Small intestine (tissue), 16 donors: ENCODE measurements at places on chromosomes 6 and 20.

GRCh38 chr6:145733207-145733606 lies 2.1 kb downstream of the EPM2A start:
- H3K4me1 ChIP-seq: no peaks in the 10 kb centered on the region
- H3K4me3 ChIP-seq: no peak overlapping the region
- H3K27ac ChIP-seq: no peak overlapping the region
- H3K36me3 ChIP-seq: no peaks in the 10 kb centered on the region
- no peaks in the 10 kb centered on the region for H3K27me3 ChIP-seq
- no peak for DNase-seq

DNA sequence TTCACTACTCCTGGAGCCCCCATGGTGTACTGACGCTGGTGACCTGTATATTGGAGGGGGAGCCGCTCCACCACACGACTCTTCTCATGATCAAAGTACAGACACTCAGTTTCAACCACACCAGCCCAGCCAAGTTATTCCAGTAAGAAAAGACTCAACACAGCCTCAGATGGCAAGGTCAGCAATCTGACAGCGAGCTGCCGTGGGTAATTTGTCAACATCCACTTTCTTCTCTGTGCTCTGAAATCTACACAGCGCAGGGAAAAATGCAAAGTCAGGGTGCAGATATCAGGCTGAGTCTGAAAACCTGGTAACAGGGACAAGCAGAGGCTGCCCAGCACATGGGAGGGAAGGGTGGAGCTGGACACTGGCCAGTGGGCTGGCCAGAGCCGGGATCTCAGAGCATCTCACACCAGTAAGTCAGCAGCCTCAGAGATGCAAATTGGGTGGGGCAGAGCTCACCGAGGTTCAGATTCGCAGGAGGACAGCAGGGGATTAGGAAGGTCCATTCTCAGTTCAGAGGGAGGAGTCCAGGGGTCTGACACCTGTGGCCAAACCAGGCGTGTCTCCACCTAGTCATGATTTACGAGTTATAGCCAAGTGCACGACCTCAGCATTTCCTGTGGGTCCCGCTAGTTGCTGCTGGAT lies 44.5 kb upstream of the RPS6KA2 start:
- H3K4me3 ChIP-seq: no peak overlapping the region
- H3K27ac ChIP-seq: no peak overlapping the region
- H3K27me3 ChIP-seq: peaks cover 14% of the 10 kb centered on the region
- H3K36me3 ChIP-seq: no peaks in the 10 kb centered on the region
- H3K4me1 ChIP-seq: no peaks in the 10 kb centered on the region

GRCh38 chr6:157139054-157139708 lies 184.1 kb downstream of the TMEM242 start:
- no peak overlapping the region for H3K4me3 ChIP-seq
- H3K27me3 ChIP-seq: no peaks in the 10 kb centered on the region
- H3K36me3 ChIP-seq: peaks cover 9% of the 10 kb centered on the region
- no peak for DNase-seq
- H3K4me1 ChIP-seq: peaks cover 4% of the 10 kb centered on the region

DNA sequence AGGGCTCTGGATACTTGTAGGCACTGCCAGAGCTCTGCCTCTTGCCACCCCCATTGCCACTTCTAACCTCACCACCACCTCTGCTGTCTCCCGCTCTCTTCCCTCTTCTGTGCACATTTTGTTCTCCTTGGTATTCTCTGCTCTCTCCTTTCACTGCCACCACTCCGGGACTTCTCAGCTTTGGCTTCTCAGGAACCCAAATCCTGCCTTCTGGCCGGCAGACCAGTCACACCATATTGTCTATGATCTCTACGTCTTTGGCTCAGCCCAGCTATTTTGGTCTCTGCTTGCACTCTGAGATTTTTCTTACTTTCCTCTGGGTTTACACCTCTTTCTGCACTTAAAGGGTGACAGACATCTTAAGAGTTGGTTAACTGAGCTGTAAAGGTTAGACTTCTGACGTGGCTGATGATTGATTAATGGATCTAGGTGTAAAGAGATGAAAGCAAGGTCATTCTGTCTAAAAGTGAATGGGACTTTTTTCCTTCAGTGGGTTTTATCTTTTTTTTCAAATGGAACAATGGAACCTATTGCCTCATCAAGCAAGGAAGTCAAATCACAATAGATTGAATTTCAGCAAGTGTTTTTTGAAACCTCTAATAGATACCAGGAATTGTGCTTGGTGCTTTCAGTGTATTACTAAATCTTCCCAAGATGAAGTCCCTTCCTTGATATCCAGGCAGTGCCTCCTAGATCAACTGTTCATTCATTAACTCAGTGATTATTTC lies 13.8 kb downstream of the MMP24 start:
- DNase-seq: no peak
- no peaks in the 10 kb centered on the region for H3K27me3 ChIP-seq
- no peak overlapping the region for H3K27ac ChIP-seq
- H3K4me1 ChIP-seq: no peaks in the 10 kb centered on the region
- no peak overlapping the region for H3K4me3 ChIP-seq
- H3K36me3 ChIP-seq: no peaks in the 10 kb centered on the region

DNA sequence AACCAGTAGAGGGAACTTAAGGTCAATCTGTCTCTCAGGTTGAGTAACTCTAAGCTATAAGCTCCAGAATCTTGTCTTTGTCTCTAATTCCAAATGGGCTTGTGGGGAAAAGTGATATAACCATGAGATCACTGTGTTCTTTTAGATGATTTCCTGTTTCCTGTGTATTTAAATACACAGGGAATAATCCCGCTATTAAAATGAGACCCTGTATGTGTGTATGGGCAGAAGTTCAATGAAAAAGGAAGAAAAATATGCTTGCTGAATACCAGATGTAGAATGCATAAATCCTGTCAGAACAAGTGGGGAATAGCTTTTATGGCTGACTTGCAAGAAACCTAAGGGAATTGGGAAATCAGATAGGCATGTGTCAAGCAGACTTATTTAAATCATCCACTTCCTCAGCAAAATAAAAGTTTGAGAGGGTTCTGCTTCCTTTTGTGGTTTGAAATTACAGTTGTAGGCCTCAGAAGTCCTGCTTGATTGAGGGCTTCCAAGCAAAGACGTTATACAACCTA lies 164.7 kb upstream of the PDE7B start:
- H3K36me3 ChIP-seq: no peaks in the 10 kb centered on the region
- no peak for DNase-seq
- no peak overlapping the region for H3K4me3 ChIP-seq
- no peaks in the 10 kb centered on the region for H3K4me1 ChIP-seq
- no peaks in the 10 kb centered on the region for H3K27me3 ChIP-seq

DNA sequence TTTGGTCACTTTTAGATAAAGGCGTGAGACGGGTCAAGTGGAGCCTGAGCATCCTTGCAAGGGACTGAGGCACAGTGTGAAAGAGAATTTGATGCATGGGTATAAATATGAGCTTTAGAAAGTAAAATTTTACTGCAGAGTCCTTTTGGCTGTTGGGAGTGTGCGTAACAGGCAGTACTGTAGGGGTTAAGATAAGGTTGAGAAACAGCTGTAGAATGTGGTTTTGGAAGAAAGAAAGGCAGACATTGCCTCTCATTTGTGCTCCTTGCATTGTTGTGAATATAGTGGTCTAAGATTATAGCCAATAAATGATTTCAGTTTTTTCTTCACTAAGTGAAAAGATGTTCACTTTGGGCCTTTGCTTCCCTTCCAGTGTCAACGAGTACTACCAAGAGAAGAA lies 73.0 kb downstream of the RREB1 start:
- H3K27me3 ChIP-seq: no peaks in the 10 kb centered on the region
- H3K4me1 ChIP-seq: no peaks in the 10 kb centered on the region
- no peak overlapping the region for H3K4me3 ChIP-seq
- no peak for DNase-seq

- no peak overlapping the region for H3K4me3 ChIP-seq
- H3K36me3 ChIP-seq: no peaks in the 10 kb centered on the region
- no peak for DNase-seq
- H3K27ac ChIP-seq: no peak overlapping the region
- no peaks in the 10 kb centered on the region for H3K4me1 ChIP-seq
These were observed 109.0 kb downstream of the PRKN start for GRCh38 chr6:162618448-162619002.

DNA sequence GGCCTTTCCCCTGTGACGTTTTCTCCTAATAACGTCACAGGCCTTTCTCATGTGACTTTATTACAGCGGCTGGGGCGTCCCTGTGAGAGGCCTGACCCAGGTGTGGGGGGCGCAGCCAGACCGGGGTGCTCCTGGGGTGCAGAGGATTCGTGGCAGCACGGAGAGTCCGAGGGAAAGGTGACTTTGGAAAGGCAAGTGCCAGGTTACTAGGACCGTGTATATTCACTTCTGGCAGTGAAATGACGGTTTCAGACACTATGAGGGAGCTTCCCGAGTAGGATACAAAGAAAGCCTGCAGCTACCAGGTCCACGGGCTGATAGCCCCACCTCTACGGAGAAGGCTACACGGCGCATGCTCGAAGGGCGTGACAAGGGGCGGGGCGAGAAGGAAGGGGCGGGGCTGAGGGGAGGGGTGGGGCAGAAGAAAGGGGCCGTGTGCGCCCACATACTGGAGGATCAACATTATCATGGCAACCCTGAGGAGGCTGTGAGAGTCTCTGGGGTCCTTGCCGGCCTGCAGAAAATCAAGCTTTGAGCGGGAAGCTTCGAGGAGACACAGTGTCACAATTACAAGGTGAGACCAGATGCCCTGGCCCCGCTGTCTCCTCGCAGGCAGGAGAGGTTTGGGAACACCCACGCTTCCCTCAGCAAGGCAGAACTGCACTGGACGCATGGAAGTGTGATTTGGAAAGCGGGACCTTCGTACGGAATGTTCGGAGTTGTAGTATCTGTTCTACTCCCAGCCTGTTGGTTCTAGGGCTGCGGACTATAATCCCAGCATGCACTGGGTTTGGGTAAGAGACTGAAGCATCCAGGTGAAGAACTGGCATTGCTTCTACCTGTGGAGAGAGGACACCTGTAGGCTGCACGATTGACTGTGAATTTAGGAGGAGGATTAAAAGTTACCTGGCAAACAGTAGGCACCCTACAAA lies 54.4 kb upstream of the ZNF337 start:
- H3K4me1 ChIP-seq: no peaks in the 10 kb centered on the region
- no peaks in the 10 kb centered on the region for H3K36me3 ChIP-seq
- DNase-seq: peak; percentile 78

DNA sequence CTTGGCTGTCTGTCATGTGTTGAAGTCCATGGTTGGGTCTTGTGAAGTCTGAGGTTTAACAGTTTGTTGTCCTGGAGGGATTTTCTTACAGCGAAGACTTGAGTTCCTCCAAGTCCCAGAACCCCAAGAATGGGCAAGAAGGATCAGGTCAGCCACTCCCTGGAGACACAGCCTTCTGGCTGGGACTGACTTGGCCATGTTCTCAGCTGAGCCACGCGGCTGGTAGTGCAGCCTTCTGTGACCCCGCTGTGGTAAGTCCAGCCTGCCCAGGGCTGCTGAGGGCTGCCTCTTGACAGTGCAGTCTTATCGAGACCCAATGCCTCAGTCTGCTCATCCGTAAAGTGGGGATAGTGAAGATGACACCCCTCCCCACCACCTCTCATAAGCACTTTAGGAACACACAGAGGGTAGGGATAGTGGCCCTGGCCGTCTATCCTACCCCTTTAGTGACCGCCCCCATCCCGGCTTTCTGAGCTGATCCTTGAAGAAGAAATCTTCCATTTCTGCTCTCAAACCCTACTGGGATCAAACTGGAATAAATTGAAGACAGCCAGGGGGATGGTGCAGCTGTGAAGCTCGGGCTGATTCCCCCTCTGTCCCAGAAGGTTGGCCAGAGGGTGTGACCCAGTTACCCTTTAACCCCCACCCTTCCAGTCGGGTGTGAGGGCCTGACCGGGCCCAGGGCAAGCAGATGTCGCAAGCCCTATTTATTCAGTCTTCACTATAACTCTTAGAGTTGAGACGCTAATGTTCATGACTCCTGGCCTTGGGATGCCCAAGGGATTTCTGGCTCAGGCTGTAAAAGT lies 43.5 kb downstream of the SIRPA start:
- peaks cover 29% of the 10 kb centered on the region for H3K36me3 ChIP-seq
- no peak overlapping the region for H3K27ac ChIP-seq
- peaks cover 2% of the 10 kb centered on the region for H3K4me1 ChIP-seq
- no peaks in the 10 kb centered on the region for H3K27me3 ChIP-seq
- H3K4me3 ChIP-seq: no peak overlapping the region
- DNase-seq: no peak

DNA sequence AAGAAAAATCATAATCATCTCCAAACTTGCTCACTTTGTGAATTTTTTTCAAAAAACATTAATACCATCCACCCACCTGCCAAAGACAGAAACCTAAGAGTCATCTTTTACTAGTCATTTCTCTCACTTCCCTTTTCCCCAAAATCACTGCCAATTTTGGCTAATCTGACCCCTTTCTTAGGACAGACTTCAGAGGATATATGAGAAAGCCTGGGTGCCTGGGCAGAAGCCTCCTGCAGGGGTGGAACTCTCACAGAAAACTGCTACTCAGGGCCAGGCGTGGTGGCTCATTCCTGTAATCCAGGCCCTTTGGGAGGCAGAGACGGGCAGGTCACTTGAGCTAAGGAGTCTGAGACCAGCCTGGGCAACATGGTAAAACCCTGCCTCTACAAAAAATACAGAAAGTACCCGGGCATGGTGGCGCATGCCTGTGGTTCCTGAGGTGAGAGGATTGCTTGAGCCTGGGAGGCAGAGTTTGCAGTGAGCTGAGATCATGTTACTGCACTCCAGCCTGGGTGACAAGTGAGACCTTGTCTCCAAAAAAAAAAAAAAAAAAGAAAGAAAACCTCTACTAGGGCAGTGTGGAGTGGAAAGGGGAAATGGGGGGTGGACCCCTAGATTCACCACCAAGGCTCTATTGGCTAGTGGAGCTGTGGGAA lies 3.8 kb downstream of the DEK start:
- H3K4me3 ChIP-seq: no peak overlapping the region
- no peak for DNase-seq
- no peak overlapping the region for H3K27ac ChIP-seq
- peaks cover 19% of the 10 kb centered on the region for H3K36me3 ChIP-seq

GRCh38 chr6:153842491-153842890 lies 196.5 kb upstream of the OPRM1 start:
- H3K36me3 ChIP-seq: no peaks in the 10 kb centered on the region
- H3K27me3 ChIP-seq: no peaks in the 10 kb centered on the region
- no peaks in the 10 kb centered on the region for H3K4me1 ChIP-seq
- no peak for DNase-seq
- no peak overlapping the region for H3K27ac ChIP-seq

DNA sequence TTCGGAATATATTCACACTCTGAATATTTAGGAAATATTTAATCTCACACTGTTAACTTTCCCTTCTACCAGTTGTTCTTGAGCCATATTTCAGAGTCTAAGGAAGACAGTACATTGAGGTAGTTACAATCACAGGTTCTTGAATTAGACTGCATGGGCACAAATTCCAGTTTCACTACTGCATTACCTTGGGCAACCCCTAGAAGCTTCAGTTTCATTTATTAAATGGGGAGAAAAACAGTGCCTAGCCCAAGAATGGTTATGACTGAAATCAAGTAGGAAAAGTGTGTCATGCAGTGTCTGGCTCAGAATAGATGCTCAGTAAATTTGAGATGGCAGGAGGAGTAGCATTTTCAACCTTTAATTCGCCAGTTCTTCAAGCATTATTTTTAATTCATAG lies 124.5 kb upstream of the SAMD5 start:
- no peak overlapping the region for H3K4me3 ChIP-seq
- no peaks in the 10 kb centered on the region for H3K27me3 ChIP-seq
- H3K27ac ChIP-seq: no peak overlapping the region
- H3K4me1 ChIP-seq: no peaks in the 10 kb centered on the region
- DNase-seq: no peak
